ENCODE measurements at places on chromosomes 3 and 15. TPM values are rescaled to one million over a fixed set of nuclear protein-coding genes. Genes with fewer than 3 reads are reported as not detected.

The TMC3 gene
- total RNA-seq = 0.05 TPM

DNA sequence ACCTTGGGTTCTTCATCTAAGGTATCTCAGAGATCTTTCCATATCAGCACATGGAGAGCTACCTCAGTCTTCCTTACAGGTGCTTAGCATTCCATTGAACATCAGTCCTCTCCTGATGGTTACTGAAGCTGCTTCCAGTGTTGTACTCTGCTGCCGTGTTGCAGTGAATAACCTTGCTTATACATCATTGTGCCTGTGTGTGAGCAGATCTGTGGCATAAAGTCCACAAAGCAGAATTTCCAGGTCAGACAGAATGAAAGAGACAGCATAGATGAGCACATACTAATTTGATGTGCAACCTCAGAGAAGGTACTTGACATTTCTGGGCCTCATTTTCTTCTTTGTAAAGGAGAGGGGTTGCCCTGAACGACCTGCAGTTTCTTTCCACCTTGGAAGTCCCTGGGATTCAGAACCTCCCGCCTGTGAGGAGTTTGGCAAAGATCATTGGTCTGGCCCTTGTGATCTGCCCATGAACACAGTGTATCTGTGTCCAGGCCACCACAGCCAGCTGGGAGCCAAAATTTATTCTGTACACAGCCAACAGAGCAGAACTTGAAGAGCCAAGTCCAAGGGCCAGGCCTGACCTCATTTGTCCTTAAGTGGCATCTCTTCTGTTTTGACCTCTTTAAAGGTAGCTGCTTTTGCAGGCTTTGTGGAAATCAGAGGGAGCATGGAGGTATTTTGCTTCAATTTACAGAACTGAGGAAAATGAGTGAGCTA is 57.2 kb upstream of the SLC7A14 start:
- no peak for DNase-seq

DNA sequence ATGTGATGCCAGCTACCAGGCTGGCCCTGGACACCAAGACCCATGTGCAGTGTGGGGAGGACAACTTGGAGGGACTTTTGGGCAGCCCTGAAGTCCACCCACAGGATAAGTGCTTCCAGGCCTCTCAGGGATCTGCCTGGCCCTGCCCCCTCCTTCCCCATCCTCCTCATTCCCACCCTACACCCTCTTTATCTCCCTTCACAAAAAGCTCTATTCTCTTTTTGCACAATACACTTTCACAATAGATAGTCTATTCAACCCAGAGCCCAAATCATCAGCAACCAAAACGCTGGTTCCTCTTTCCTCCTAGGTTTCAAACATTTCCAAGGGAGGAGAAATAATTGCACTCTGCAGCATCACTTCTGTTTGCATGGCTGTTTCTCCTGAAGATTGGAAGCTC is 7.8 kb upstream of the ZNF710 start:
- DNase-seq = no peak

The SLC22A13 gene
- 0.19 TPM for total RNA-seq

The C3orf22 gene
- not detected for total RNA-seq

DNA sequence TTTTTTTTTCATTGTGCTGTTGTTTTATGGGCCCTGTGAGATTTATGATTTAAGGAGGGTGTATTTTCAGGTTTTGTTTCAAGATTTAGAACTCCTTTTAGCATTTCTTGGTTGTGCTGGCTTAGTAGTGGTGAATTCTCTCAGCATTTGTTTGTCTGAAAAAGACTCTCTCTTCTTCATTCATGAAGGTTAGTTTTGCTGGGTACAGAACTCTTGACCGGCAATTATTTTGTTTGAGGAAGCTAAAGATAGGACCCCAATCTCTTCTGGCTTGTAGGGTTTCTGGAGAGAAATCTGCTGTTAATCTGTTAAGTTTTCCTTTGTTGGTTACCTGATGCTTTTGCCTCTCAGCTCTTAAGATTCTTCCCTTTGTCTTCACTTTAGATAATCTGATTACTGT is 46.9 kb downstream of the LYSMD4 start:
- no peak for DNase-seq

DNA sequence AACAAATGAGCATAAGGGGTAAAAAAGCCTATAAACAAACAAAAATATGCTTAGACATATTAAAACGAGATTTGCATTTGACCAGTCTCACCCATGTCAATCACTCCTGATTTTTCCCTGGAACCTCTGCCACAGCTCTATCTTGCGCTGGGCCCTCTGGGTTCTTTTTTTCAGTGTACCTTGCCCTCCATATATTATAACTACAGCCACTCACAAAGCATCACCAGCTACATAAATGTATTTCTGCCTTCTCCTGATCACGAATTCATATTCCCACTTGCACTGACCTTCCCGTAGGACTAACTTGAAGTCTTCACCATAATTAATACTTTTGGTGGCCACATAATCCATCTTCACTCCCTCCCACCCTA is 395.6 kb upstream of the ROBO2 start:
- DNase-seq = no peak

DNA sequence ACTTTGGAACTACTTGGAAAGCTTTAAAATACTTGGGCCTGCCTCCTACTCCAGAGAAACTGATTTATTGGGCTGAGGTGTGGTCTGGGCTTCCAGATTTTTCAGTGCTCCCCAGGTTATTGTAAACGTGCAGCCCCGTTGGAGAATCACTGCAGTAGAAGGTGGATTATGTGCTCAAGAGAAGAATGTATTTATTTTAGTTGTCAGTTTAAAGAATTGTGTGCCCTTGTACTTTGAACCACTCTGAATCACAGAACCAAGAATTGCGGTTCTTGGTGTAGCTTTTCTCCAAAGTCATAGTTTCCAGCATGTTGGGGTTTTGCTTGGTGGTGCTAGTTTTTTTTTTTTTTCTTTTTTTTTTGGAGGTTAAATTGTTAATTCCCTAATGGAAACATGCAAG is 1.6 kb downstream of the TATDN2 start:
- DNase-seq = no peak

DNA sequence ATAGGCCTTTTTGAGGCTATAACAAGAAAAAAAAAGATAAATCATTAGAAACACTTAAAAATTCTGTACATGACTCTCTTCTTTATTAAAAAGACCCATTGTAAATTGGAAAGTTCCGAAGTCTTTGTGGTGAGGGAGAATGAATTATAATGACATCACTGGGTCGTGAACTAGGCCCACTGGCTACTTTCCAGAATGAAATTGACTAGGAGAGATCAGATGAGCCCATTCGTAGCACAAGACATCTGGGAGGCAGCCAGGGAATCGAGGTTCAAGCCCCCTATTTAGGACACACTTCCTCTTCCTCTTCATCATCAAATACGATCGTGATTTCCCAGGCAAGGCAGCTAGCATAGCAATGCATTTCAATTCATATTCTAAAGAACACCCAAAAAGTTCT is 889.8 kb upstream of the NR2F2 start:
- peak; percentile 49 for DNase-seq

The OR5K2 gene
- total RNA-seq = not detected

The CHP1 gene
- 92.7 TPM for total RNA-seq

DNA sequence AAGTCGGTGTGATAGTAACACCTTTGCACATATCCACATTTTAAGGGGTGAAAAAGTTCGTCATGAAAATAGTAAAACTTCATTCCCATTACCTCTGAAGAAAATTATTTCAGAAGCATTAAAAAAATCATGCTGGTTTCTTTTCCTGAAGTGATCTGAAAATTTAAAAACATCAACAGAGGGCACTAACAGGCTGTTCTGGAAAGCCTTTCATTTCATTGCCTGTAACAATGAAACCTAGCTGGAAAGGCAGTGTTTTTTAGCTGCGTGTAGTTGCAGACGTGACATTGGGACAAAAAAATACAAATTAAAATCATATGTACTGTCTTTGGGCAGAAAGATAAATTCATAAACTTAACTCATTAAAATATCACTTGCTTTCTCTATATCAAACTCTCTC is 993.8 kb downstream of the GBE1 start:
- DNase-seq = peak; percentile 48

The CHRNA7 gene
- total RNA-seq = 0.79 TPM

GRCh38 chr3:148735597-148735996 is 37.9 kb downstream of the AGTR1 start:
- no peak for DNase-seq

DNA sequence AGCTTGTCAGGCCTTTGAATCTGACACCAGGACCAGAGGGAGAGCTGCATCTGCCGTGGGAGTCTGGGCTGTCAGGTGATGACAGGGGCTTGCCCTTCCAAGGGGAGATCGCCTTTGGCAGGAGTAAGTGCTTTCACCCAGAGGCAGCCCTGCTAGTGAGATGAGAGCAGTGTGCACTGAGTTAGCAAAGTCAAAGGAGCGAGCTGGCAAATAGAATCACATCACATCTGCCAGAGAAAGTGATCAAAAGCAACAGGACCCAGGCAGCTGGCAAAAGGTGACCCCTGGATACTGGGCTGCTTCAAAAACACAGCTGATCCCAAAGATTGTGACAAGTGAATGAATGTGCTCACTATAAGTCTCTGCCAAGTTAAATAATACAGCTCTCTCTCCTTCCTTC is 36.1 kb upstream of the PYDC2 start:
- DNase-seq = no peak

DNA sequence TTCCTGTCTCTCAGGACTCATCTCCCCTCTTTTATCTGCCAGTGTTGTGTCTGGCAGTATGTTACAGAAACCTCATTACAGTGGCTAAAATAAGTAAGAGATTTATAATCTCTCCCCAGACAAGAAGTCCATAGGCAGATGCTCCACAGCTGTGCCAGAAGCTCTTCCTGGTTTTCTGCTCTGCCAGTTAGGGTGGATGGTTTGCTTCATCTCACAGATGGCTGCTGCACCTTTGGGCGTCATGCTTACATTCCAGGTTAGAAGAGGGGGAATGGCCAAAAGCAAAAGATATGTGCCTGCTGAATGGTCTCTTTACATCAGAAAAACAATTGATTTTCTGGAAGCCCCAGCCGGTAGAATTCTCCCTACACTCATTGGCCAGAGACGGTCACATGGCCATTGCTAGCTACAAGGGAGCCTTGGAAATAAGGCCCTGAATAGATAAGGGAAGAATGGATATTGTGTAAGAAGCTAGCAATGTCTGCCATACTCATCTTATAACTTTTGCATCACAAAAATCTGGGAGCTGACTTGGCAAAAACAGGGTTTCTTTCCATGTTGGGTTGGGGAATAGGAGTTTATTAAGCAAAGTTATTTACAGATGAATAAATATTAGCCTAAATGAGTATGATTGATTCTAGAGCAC is 91.1 kb downstream of the PDCD6IP start:
- DNase-seq = no peak

- no peak for DNase-seq
Measured at GRCh38 chr3:1535361-1535760, 442.5 kb downstream of the CNTN6 start.

DNA sequence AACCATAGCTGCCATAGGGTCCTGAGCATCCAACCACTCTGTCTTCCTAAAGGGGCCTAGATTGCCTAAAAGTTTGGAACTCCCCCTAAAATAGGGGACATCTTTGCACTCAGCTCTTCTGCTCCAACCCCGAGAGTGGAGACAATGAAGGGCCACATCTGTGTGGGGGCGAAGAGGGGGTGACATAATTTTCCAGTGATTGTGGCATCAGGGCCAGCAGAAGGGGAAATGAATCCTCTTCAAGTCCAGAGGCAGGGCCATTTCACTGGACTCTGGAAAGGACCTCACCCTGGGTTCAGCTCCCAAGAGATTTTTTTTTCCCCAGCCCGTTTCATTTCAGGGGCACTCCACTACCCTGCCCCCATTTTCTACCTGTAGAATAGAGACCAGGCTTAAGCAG is 4.6 kb upstream of the ANKRD63 start:
- no peak for DNase-seq

The ZIC1 gene
- total RNA-seq = under 0.01 TPM

DNA sequence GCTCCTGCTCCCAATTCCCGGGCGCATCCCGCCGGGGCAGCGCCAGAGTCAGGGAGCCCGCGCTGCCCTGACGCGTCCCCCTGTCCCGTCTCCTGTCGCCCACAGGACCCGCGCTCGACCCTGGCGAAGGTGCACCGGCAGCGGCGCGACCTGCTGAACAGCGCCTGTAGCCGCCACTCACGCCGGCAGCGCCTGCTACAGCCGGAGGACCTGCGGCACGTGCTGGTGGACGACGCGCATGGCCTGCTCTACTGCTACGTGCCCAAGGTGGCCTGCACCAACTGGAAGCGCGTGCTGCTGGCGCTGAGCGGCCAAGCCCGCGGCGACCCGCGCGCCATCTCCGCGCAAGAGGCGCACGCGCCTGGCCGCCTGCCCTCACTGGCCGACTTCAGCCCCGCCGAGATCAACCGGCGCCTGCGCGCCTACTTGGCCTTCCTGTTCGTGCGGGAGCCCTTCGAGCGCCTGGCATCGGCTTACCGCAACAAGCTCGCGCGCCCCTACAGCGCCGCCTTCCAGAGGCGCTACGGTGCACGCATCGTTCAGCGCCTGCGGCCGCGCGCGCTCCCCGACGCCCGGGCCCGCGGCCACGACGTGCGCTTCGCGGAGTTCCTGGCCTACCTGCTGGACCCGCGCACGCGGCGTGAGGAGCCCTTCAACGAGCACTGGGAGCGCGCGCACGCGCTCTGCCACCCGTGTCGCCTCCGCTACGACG is 16.9 kb downstream of the C3orf22 start:
- DNase-seq = no peak

GRCh38 chr3:74387111-74387735 is 227.2 kb downstream of the CNTN3 start:
- DNase-seq = no peak

- DNase-seq = no peak
Measured at GRCh38 chr3:64924961-64925360, 237.2 kb upstream of the ADAMTS9 start.

The GOLGA6D gene
- total RNA-seq = not detected

DNA sequence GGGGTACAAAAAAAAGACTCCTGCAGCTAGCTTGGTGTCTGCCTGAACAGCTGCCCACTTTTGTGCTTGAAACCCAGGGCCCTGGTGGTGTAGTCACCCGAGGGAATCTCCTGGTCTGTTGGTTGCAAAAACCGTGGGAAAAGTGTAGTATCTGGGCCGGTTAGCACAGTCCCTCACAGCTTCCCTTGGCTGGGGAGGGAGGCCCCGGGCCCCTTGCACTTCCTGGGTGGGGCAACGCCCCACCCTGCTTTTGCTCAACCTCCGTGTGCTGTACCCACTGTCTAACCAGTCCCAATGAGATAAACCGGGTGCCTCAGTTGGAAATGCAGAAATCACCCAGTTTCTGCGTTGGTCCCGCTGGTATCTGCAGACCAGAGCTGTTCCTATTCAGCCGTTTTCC is 211.7 kb upstream of the ZPLD1 start:
- DNase-seq = no peak

Measured in dermis blood vessel endothelial cell (primary cell).